Left colon (tissue), 2 donors: ENCODE measurements at places on chromosomes 2 and 18.

- DNase-seq: peak; percentile 17
Measured at GRCh38 chr2:20596973-20597859, 53.7 kb downstream of the HS1BP3 start.

GRCh38 chr2:157840568-157841156, 35.5 kb downstream of the ACVR1 start:
- peak; percentile 6 for DNase-seq

DNA sequence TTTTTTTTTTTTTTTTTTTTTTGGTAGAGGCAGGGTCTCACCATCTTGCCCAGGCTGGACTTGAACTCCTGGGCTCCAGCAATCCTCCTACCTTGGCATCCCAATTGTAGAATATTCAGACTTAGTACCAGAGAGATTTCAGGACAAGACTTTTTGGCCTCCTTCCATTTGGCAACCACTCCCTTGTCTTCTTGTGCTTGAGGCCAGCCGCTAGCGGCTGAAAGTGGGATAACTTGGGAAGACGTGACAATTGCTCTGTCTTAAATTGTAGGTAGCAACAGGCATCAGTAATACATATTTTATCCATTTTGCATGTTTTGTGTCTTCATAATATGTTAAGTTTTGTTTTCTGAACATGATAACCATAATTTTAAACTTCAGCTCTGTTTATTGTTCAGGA, 53.3 kb upstream of the TTN start:
- DNase-seq: no peak

GRCh38 chr2:124339709-124340108, 314.6 kb downstream of the CNTNAP5 start:
- DNase-seq: no peak

DNA sequence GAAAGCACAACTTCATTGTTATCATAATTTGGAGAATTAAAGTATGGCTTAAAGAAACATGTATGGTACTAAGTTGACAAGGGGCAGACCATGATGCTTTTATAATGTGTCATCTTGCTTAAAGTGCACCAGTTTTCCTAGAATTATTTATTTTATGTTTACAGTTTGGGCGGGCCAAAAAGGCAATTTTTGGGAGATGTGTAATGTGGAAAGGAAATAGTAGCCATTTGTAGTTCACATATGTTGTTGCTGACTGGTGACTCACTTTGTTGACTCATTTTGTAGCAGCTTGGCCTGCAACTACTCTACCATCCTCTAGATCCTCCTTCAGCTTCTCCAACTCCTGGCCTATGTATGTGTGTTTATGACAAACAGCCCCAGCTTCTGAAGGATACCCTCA, 7.7 kb downstream of the ZSCAN30 start:
- no peak for DNase-seq

DNA sequence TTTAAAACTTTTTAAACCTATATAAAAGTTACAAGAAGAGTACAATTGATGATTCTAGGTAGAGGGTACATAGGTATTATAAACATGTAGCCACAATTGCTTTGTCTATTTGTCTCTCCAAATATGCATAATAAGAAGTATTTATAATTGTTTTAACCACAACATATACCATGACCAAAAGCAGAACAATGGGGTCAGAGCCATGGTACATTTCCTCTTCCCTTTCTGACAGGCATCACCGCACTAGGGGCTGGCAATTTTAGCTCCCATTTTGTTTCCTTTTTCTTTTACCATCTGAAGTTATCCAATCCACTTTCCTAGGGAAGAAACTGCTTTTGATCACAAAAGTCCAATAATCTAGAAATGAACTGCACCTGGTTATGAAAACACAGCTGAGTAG, 49.3 kb downstream of the TMX3 start:
- no peak for DNase-seq

DNA sequence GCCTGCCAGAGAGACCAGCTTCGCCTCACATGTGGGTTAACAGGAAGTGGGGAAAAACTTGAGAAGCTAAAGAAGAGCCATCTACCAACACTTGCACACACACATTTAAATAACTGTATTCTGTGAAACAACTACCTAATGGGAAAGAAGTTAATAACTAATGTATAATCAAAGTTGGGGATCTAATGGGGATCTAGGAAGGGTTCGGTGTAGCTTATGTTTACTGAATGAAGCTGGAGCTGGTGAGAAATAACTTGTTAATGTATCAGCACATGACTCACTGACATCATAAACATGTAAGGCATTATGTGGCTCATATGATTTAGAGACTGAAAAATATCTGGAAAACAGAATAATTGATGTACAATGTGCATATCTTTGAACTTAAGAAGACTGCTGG, 421.3 kb upstream of the NXPH2 start:
- no peak for DNase-seq

DNA sequence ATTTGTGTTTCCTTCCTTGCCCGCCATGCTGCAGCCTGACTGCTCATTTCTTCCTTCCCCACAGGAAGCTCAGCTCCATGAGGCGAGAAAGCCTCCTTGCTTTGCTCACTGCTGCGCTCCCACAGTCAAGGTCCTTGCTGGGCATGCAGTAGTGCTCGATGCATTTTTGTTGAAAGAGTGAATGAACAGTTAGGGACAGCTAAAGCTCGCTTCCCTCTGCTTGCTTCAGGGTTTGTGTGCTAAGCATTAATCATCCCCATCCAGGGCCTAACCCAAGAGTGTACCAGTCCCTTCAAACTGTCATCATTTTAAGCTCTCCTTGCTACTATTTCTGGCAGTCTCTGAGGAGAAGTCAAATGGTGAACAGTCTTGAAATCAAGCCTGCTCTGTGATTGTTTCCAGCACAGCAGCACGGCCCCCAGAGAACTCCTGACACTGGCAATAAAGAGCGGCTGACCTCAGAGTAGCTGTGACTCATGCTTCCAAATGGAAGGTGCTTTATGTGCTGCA, 171.7 kb upstream of the SOX11 start:
- no peak for DNase-seq

- peak; percentile 78 for DNase-seq
Measured at GRCh38 chr18:9613550-9614400, 584 bp downstream of the PPP4R1 start.

GRCh38 chr2:45869165-45869501, 217.7 kb downstream of the PRKCE start:
- no peak for DNase-seq

- no peak for DNase-seq
Measured at GRCh38 chr2:238786792-238787490, 60.9 kb upstream of the TWIST2 start.

DNA sequence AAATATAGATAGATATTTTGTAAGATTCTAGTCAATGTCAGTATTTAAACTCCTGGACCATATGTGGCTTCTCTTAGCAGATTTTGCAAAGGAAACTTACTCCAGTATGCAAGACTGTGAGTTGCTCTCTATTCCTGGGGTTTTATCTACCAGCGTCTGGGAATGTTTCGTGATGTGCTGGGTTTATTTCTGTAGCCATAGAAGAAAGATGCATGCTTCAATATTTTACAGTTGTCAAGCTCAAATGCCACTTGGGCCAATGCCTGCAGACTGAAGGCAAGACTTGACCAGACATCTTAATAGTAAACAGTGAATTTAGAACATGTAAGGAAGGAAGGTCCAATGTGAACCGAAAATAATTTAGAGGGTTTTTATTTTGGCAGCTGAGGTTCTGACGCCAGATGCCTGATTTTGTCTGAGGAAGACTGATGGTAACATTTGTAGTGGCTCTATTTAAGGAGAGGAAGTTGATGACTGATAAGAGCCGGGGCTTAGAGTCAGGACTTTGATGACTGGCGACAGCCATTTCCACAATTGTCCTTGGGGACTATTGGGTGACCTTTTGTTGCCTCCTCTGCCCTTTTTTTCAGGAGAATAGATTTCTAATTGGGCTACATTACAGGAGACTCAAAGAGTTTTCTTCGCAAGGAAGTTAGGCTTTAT, 154.3 kb downstream of the RAPGEF4 start:
- DNase-seq: no peak

GRCh38 chr2:183034806-183035205, 3.5 kb downstream of the NCKAP1 start:
- no peak for DNase-seq

DNA sequence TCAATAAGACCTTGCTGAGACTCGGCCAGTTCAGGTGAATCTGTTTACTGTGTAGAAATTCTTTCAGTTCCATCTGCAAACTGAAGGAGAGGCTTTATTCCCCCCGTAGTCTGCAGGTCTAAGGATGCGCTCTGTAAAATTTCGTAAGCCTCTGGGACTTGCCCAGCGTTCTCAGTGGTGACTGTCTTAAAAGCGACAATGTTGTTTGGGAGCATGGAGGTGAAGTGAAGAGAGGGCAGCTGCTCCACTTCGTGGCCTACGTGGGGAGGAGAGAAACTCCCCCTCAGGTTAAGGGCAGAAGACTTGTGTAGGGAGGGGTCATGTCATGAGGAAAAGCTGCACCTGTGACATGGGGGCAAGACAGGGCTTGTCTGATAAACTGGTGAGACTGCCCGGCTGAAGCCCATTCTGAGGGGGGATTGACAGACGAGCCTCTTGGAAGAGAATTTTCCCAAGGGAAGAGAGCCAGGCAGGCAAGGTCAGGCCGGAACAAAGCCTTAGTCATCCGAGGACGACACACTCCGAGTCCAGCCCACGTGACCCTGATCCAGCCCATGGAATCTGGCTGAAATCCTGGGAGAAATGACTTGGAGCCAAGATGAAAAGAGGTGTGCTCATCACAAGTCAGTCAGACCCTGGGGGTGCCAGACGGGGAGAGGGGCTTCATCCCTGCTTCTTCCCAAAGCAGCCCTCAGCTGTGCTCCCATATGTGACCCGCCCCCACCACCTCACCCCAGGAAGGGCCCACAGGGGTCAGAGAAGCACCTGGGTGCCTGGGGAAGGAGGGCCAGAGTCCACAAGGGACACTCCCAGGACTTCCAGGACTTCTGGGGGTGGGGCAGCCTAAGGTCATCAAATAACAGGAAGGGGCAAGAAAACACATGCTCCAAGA, 88.5 kb upstream of the SH3BP4 start:
- DNase-seq: no peak

- no peak for DNase-seq
Measured at GRCh38 chr18:57587098-57587661, 678 bp upstream of the FECH start.

DNA sequence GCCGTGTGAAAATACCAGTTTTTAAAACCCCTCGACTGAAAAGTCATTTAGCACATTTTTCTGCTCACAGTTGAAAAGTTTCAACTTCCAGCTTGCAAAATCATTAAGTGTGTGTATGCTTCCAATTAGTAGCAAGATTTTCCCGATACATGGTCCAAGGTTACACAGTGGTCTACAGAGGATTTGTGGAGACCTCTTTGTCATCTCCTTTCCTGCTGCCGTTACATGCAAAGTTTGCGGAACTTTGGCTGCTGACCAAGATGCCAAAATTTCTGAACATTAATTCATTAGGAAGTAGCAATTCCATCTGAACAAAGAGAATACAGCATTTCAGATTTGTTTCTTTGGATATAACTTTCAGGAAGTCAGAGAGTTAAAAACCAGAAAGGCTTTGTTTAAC, 474.6 kb downstream of the PLCL1 start:
- DNase-seq: no peak

- DNase-seq: no peak
Measured at GRCh38 chr18:61869636-61870035, 23.2 kb downstream of the RNF152 start.

GRCh38 chr2:173652311-173652710, 297.6 kb downstream of the CDCA7 start:
- DNase-seq: no peak

GRCh38 chr2:212970132-212970531, 181.3 kb downstream of the IKZF2 start:
- DNase-seq: no peak

DNA sequence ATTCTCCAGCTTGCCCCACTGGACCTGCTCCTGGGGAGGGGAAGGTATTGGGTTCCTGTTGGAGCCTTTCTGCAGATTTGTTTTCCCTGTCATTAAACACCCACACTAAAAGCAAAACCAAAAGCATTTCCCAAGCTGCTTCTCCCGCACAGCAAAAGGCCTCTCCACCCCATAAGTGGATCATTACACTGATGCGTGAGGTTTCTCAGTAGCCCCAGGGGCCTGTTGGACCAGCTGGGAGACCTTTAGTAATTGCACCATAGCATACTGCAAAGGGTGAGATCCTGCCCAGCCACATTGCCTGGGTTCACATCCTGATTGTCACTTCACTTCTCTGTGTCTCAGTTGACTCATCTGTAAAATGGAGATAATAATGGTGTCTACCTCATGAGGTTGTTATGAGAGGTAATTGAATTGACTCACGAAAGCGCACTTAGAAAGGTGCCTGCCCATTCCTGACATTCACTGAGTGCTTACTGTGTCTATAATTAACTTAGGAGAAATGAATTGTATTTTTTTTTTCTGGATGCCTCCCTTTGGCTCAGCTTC, 43.9 kb downstream of the TOGARAM2 start:
- no peak for DNase-seq

GRCh38 chr2:84481702-84482101, 22.6 kb upstream of the SUCLG1 start:
- no peak for DNase-seq

DNA sequence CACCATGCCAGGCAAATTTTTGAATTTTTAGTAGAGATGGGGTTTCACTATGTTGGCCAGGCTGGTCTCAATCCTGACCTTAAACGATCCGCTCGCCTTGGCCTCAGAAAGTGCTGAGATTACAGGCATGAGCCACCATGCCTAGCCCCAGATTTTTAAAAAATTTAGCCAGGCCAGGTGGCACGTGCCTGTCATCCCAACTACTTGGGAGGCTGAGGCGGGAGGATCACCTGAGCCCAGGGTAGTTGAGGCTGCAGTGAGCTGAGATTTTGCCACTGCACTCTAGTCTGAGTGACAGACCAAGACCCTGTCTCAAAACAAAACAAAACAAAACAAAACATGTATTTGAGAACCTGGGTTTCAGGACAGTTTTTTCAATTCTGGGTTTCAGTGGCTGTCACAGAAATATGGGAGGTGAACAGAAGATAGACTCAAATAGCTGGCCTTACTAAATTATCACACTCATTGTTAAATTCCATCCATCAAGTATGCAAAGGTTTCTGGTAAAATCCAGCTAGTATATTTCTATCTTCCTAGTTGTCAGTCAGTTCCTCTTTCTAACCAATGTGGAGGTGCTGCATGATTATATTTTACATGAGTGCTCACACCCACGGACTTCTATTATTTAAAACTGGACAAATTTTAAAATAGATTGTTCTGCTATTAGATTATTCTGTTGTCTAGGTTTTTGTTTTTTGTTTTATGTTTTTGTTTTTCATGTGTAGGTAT, 5.4 kb downstream of the ALPG start:
- no peak for DNase-seq

DNA sequence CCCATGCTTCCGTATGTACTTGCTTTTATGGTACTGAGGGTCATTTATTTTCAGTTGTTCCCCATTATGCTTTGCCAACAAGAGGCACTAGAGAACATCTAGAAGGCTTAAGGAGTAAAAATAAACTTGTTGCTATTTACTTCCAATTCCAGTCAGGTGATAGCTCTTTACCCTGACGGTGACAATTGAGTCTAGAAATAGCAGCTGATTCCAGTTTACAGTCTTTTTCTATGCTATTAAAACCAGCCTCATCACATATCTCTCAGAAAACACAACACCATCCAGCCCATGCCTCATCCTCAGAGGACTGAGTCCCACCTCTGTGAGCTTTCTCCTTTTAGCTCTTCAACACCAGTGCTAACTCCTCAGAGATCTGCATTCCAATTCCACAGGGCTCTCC, 327.0 kb downstream of the GPD2 start:
- DNase-seq: no peak
